ENCODE measurements at places on chromosomes 1 and 21. TPM values are rescaled to one million over a fixed set of nuclear protein-coding genes. Genes with fewer than 3 reads are reported as not detected.
A peak's percentile ranks its signal among the peaks of the same experiment; 100 is the strongest.

GRCh38 chr1:9426291-9426711 lies 113.0 kb upstream of the SLC25A33 start:
- no peak for DNase-seq

- DNase-seq: no peak
Measured at GRCh38 chr21:43286196-43286595, 117.4 kb downstream of the CRYAA start.

DNA sequence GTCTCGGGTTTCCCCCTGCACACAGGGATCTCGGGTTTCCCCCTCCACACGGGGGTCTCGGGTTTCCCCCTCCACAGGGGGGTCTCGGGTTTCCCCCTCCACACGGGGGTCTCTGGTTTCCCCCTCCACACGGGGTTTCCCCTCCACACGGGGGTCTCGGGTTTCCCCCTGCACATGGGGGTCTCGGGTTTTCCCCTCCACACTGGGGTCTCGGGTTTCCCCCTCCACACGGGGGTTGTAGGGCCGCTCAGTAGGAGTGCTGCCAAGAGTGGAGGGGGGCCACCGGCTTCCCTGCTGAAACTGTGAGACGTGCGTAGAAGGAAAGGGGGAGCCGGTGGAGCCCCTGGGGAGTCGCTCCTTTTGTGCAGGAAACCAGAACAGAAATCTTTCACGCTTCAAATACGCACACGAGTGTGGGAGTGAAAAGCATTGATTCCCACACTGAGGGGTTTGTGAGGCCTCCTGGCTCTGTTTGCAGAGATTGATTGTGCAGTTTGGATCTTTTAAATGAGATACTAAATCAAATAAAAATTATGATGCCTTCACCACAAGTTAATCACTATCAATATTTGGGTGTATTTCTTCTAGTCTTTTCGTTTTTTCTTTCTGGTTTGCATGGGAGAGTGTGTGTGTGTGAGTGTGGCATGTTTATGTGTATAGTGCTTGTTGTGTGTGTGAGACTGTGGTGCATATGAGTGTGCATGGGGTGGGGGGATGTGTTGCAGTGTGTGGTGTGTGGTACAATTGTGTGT lies 54.3 kb upstream of the TRAPPC10 start:
- DNase-seq: no peak

GLIS1 gene
- 1.0 TPM for total RNA-seq

DNA sequence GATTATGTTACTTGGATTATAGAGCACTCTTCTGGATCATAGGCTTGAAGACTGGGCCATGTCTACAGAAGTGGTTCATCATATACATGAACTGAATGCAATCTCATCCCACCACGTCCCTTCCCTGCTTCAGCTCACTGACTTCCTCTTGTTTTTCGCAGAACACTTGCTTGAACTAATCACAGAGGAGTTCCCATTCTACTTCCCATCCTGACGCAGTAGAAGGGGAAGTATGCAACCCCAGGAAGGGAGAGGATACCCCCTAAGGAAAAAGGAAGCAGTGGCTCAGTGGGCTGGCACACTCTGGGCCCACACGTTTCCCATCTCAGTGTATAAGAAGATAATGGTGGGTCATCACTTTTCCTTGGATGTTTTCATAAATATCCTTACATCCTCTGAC lies 36.2 kb downstream of the CASQ2 start:
- no peak for DNase-seq

GRCh38 chr1:212455803-212456528 lies 23.2 kb downstream of the NENF start:
- peak; percentile 76 for DNase-seq

DUSP23 gene
- total RNA-seq: 32.6 TPM

S100A7 gene
- total RNA-seq: not detected

DNA sequence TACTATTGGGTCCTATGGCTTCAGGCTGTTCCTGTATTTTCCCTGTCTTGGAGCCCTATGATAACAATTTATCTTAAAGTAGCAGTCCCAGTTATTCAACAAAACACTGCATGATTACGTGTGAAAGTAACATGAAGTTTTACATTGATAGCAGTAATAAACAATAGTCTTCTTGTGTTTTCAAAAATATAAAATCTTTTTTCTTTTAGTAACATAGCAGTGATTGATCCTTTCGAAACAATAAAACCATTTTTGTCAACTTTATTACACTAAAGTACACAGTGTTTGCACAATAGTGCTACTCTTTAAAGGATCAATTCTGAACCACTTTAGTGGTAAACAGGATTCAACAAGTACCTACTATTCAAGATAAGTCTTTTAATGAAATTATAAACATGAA lies 90.6 kb downstream of the GPATCH2 start:
- DNase-seq: no peak

DNA sequence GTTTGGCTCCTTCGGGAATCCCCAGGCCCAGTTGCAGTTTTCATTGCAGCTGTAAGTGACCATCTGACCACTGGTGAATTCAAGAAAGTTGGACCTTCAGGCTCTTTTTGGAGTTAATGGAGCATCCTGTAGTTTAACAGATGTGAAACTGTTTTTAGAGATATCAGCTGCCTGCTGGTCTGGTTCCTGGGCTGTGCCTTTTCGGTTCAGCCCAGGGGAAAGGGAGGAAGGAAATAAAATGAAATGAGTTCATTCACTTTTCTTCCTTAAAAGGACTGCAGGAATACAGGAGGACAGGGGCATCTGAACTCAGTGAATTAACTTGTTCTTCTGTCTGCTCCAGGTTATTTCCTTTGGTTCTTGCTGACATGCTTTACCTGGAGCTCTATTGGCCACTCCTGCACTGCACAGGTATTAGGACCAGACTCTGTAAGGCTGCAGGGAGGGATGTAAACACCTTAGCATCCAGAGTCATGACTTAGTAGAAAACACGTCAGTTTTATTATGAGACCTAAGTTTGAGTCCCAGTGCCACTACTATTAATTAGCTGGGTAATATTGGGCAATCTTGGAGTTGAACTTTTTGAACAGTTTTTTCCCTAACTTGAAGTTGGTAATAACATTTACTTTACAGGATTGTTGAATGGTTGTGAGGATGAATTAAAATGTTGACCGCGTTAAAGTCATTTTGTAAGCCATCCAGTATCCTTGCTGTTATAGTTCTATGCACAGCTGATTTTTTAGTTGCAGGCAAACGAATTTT lies 83.6 kb downstream of the LRRC8D start:
- no peak for DNase-seq
